ENCODE measurements at places on chromosomes 6 and 20.

DNA sequence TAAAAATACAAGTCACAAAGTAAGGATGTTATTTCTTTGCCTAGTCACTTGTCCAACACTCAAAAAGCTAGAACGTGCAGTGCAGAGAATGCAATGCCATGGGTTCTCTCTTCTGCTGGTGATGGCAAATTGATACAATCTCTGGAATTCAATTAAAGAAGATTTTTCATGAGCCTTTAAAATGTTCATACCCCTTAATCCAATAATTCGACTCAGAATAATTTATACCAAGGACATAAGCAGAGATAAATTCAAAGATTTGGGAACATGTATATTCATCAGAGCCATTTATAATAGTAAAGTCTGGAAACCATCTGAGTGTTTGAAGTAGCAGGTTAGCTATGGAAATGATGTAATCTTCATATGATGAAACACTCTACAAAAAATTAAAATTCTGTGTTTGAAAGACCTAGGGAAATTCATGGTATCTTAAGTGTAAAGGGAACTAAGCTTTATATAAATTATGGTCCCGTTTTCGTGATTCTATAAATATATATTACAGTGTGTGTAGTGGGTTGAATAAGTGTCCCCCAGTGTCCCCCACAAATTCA lies 2.8 kb upstream of the AGPAT4 start:
- no peak for DNase-seq

GRCh38 chr6:122623279-122623678 lies 13.1 kb downstream of the PKIB start:
- no peak for DNase-seq

GRCh38 chr6:71103641-71104040 lies 146.8 kb upstream of the B3GAT2 start:
- no peak for DNase-seq

DNA sequence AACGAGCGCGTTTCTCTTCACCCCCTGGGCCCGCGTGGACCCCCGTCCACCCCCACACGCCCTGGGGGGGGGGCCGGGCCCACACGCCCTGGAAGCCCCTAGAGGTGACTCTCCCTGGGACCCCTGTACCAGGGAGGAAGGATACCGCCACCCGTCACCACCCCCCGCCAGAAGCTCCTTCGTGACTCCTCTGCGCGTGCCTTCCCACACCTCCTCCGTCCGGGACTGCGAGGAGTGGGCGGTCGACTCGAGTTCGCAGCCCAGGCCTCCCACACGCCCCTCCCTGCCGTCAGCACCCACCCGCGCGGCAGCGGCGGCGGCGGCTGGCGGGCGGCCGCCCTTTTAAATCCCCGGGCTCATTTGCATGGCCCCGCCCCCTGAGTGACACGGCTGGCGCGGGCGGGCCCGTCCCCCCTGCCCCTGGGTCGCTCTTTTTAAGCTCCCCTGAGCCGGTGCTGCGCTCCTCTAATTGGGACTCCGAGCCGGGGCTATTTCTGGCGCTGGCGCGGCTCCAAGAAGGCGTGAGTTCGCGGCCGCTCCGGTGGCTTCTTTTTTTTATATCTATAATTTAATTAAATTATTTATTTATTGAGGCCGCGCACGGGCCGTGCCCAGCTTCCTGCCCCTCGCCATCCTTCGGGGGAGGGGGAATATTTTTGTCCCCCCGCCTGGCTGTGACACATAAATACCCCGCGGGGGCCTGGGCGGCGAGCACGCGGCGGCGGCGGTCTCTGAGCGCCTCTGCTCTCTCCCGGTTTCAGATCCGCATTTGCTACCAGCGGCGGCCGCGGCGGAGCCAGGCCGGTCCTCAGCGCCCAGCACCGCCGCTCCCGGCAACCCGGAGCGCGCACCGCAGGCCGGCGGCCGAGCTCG lies at the start of gene HMGA1:
Gene HMGA1 (plus strand): TSS at position 431 of the 873 bp plus-strand sequence. CDS start 3,908 bp downstream, outside the sequence.
- peak; percentile 90 for DNase-seq

GRCh38 chr20:45779011-45779915 lies 12.4 kb downstream of the WFDC3 start:
- no peak for DNase-seq

DNA sequence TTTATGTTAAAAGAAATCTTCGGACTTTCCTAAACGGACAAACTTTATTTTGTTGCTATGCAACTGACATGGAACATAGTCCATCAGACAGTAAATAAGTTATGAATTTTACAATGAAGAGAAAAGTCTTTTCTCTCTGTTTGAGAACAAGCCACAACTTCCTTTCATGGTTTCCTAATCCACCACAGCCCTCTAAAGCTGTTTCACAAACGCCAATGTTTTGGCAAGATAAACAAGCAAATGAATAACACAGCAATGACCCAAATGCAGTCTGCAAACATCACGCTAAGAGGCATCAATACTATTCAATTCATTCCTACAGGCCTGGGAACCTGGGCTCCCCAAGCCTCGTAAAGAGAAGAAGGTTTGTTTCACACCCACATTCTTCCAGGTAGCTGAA lies 60.4 kb downstream of the HAO1 start:
- no peak for DNase-seq

DNA sequence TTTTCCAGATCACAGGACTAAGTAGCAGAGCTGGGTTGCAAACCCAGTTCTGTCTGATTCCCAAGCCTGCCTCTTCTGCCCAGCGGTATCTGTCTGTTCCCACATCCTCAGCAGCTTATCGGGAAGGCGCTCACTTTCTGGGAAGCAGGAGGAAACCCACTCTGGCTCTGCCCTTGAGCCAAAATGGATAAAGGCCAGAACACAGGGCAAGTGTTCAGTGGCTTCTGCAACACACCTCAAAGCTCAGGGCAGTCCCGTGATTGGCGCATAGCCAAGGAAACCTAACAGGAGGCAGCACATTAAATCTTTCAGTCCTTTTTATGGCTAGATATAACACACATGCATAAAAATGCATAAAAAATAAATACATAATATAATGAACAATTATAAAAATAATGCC lies 262.2 kb downstream of the NRN1 start:
- DNase-seq = no peak

DNA sequence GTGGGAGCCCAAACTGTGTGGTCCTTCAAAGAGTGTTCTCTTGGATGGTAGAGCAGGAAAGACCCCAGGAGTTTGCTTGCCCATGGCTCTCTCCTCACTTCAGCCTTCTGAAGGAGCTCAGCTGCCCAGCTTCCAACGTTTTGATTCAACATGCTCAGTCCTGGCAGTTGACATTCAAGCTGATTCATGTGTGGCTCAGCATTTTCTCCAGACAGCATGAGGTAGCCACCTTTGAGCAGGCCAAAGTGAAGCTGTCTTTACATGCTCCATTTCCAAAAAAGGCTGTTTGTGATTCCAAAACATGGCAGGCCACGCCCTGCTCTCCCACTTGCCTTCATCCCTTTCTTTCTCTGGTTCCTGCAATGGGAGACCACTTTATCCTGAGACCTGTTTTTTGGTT lies 280.2 kb downstream of the TBC1D7 start:
- no peak for DNase-seq

DNA sequence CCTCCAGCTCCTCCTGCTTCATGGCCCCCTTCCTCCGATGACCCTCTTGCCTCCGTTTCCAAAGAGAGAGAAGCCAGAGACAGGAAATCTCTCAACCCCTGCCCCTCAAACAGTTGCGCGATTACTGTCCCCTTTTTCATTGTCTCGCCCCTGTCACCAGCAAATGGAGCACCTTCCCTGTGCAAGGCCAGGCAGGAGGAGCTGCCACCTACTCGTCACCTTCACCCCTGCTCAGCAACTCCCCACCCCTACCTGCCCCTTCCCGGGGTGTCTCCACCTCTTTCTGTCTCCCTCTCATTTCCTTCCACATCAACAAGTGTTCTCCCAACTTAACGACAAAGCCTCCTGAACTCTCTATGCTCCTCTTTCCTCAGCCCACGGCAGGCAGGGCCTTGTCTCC lies 13.7 kb downstream of the PNLDC1 start:
- no peak for DNase-seq

DNA sequence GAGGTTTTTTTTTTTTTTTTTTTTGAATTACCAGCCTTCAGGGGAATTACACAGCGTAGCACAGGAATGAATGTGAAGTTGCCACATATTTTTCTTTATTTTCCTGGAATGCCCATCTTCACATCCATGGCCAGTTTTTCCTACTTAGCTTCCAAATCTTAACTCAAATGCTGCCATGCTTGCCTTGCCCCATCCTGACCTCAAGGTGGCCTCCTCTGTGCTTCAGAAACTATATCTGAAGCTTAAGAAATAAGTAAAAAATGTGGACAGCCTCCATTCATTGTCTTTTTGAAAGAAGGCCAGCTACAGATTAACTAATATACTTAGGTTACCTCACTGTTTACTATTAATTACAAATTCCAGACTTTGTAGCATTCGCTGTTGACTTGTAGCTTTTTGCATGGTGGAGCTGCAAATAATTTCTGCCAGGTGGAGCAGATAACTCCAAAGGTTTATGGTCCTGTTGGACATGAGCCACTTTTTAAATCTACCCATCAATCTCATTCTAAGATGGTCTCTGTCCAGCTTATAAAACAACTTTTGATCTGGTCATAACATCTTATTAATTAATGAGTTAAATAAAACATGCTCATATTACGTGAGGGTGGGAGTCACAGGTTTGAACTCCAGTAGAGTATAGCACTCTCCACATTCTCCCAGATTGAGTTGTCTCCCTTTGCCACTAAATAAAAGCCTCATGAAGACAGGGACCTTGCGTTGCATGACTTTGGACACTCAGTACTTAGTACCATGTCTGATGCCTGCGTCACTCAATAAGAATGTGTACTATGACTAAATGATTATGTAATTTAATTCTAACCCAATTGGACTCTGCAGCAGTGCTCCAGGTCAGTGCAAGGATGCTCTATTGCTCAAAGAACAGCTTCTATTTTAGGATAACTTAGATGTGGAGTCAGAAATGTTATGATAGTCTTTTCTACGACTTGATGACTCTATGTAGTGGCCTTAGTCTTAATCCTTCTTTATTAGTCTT lies 678.6 kb upstream of the CITED2 start:
- no peak for DNase-seq

All from activated CD4-positive, alpha-beta T cell treated with anti-CD3 and anti-CD28 coated beads, Interleukin-2, amount 50 U/mL, for 16 hours (primary cell).